ENCODE measurements at places on chromosomes 5 and 9.
A peak's percentile ranks its signal among the peaks of the same experiment; 100 is the strongest.

GRCh38 chr9:78839252-78839651 is 542.3 kb downstream of the PSAT1 start:
- no peak for DNase-seq

- no peak for DNase-seq
Observed at GRCh38 chr5:9192266-9192665, 353.6 kb downstream of the SEMA5A start.

GRCh38 chr5:78929833-78930232 is 55.3 kb downstream of the ARSB start:
- no peak for DNase-seq

DNA sequence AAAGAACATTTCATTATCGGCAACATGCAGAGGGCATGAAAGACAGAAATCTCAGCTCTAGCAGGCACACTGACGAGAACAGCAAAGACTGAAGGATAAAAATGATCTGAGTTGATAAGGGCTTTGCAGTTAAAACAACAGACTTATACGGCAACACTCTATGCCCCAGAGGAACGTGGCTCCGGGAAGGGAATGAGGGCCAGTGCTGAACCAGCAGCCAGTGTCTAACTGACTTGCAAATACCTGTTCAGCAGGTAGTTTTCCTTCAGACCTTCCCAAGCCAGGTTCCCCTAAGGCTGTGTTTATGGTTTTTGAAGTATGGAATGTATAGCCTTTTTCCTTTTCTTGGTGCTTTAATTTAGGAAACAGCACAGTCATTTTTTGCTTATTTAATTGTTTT is 121.3 kb upstream of the CDH18 start:
- no peak for DNase-seq

- no peak for DNase-seq
Observed at GRCh38 chr5:148452499-148453193, 68.9 kb downstream of the FBXO38 start.

GRCh38 chr9:23663946-23664345 is 162.1 kb downstream of the ELAVL2 start:
- DNase-seq = no peak

- no peak for DNase-seq
Observed at GRCh38 chr9:133948561-133949485, 43.3 kb downstream of the VAV2 start.

- DNase-seq = no peak
Observed at GRCh38 chr9:95171596-95171995, 145.9 kb downstream of the FANCC start.

DNA sequence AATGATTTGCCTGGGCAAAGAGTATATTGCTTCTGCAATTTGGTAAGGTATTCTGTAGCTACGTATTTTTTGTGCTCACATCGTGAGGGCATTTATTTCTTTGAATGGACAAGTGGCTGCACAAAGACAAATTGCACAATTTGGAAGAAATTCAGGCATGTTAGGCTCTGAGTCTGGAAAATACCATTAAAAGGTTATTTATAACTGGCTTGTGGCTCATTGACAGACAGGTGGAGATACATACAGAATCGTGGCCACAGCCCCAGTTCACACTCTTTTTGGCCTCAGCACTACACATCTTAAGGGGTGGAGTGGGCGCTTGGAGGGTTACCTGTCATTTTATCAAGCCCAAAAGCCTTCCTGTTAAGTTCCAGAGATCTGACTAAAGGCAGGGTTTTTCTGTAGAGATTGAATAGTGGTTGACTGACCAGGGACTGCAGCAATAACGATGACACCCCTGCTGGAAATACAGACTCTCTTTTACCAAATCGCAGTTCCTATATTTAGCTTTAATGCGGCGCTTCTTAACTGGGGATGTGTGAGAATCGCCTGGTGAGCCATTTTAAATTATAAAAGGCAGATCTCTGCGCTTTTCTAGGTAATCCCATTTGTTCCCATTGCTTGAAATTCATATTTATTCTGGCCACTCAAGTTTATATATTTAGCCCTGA is 14.7 kb downstream of the MAN2A1 start:
- DNase-seq = no peak

DNA sequence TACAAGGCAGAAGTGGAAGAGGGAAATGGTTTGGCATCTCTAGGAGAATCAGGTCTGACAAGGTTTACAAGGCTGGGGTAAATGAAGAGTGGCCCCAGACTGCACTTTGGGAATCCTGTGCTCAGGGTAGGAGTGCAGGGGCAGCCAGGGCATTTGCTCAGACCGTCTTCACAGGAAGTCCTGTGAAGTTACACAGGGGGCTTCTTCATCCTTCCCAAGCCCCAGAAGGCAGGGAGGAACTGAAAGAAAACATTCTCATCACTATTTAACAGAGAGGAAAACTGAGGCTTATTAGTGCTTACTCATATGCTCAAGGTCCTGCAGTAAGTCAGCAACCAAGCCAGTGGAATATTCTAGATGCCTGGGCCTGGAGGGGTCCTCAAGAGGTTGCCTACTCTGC is 80.7 kb downstream of the NRG2 start:
- DNase-seq = no peak

GRCh38 chr9:89807682-89808075 is 202.9 kb downstream of the GADD45G start:
- no peak for DNase-seq

GRCh38 chr5:121029536-121030245 is 565.6 kb downstream of the PRR16 start:
- no peak for DNase-seq

DNA sequence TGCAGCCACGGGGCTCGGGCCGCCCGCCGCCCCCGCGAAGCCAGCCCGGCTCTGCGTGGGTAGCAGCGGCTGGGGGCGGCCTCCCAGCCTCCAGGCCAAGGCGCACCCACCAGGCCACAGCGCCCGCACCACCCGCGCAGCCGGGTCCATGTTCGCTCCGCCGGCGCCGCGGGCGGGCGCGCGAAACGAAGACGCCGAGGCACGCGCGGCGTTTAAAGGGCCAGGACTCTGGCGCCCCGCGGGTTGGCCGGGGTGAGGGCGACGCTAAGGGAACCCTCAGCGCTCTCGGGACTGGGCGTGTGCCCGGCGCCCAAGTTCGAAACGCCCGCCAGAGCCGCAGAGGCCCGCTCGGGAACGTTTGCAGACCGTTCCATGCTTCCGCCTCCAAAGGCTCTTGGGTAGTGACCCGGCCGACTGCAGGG is at the start of gene PTGES2:
TSS of gene PTGES2 (minus strand) at position 162 of the 422 bp plus-strand sequence. CDS start at position 150, 12 bp downstream.
- DNase-seq = peak; percentile 76

DNA sequence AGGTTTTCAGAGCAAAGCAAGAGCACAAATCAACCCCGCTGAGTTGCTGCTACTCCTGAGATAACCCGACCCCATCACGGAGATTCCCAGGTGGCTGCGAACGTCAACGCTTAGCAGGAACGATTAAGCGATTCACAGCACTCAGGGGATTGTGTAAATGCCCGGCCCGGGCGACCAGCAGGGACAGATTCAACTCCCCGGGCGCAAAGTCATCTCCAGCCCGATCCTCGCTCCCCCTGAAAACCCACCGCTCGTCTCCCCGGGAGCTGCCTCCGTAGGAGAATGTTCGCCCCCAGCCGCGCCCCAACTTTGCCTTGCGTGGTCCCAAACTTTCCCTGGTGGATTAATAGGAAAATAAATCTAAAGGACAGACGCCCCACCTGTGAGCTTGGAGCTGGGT is 685 bp downstream of the SLC24A2 start:
- DNase-seq = no peak

- DNase-seq = no peak
Observed at GRCh38 chr5:3375586-3376311, 219.9 kb upstream of the IRX1 start.

DNA sequence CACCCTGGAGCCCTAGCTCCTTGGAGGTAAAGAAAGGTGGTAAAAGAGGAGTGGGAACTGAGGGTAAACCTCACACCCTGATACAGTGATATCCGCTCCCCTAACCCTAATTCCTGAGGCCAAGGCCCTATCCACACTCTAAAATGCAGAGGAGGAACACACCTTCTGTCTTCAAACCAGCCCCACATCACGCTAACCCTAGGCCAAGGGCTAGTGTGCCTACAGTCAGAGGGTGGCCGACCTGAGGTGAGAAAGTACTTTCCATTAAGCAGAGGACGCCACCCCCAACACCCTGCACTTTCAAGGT is 590 bp downstream of the HDAC3 start:
- DNase-seq = no peak

DNA sequence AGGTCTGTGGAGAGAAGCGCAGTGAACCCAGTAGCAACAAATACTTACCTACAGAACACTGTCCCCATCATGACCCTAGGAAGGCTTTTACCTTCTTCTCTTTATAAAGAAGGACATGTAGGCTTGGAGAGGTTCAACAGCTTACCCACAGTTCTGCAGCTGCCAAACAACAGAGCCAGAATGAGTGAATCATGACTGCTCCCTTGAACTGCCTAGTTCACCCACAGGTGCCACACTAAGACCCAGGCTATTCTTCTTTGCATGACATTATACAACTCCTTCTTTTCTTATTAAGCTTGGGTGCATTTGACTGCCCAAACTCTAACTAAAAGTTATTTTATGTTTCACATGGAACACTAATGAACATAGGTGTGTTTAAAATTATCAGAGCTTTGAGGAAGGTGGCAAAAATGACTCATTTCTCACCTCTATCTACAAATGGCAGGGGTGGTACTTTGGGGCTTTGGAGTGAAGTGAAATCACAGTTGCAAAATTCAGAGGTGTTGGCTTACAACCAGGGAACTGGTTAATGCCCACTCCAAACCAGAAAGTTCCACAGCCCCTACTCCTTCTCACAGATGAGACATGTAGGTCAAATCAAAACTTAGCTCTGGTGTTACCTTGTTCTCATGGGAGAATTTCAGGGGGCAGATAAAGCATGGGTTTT is 201.6 kb downstream of the SEMA6A start:
- DNase-seq = no peak

GRCh38 chr9:94909250-94909894 is 182.9 kb downstream of the AOPEP start:
- DNase-seq = no peak

DNA sequence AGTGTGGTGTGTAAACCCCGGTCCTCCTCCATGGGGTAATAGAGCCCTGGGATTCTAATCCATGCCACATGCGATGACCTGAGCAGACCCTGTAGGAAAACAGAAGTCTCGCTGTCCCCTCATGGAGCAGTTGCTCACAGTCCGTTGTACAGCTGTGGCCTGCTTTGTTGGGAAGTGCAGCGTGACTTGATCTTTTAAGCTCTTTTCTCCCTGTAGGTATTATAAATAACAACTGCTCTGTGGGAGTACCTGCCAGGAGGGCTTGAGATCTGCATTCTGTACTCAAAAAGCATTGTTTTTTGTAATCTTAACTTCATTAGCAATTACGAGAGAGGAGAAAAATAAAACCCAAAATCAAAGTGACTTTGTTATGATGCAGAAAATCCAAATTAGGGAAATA is 17.3 kb downstream of the MEGF10 start:
- DNase-seq = no peak

DNA sequence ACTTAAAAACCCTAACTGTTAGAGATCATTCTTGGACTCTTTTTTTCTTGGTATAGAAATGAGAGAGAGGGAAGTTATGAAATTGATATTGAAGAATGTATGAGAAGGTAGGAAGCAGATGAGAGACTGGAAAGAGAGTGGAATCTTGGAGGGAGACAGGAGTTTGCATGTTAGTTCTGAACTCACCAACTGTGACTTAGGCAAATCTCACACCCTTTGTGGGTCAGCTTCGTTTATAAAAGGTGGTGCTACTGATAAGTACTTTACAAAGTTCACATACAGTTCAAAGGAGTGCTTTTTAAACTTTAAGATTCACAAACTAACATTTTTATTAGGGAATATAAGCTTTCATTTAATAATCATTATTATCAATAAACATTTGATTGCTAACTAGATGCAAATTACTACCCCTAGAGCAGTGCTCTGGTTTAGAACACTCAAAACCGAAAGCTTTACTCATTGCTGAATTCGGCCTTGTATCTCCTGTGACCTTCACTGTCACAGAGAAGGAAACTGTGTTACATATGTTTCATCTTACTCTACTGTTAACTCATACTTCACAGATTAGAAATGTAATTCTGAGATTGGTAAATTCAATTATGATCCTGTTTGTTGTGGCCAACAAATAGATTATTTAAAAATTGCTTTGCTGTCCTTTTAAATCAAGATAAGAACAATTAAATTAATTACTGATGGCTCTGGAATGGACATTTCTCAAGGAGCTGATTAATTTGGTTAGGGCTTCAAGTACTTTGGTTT is 143.2 kb downstream of the RMI1 start:
- DNase-seq = no peak

- no peak for DNase-seq
Observed at GRCh38 chr5:75656311-75657003, 45.2 kb downstream of the ANKDD1B start.

DNA sequence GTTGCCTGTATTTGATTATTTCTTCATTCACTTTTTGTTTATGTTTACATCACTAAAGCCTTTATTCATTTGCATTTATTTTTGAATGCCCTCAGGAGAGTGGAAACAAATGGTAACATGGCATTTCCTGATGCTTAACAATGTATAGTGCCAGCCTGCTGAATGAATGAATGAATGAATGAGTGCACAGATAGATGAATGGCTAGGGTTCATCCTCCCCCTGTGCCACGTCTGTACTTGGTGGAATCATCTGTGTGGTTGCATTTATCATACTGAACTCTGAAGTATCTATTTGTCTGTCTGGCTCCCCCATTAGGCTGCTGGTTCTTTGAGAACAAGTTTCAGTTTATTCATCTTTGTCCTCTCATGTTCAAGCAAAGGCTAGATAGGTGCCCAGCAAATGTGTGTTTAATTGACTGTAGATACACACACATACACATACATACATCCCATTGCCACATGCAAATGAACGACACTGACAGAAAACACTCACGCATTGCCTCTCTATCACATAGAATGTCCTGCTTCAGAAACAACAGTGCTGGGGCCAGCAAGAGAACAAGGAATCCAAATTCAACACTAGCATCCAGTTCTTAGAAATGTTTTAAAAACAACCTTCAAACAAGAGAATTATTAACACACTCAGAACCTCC is 150.4 kb downstream of the PAPPA start:
- no peak for DNase-seq

- DNase-seq = no peak
Observed at GRCh38 chr5:142171270-142171669, 62.7 kb downstream of the NDFIP1 start.

DNA sequence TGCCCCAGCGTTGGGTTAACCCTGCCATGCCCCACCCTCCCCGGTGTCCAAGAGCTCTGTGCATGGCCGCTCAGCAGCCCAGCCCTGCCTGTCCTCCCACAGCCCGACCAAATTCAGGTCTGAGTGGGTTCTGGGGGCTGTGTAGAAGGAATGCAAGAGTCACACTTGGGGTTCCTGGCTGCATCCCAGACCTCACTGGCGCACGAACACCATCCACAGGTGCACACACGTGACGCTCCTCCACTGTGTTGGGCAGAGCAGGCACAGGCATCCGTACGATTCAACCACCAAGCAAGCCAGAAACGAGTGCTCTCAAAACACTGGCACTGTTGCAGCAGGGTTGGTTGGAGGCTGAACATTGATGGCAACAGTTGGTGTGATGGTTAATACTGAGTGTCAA is 93.9 kb downstream of the OLFM1 start:
- no peak for DNase-seq

GRCh38 chr9:249025-249424 is 34.4 kb downstream of the DOCK8 start:
- DNase-seq = no peak

GRCh38 chr5:32496104-32496503 is 51.6 kb upstream of the ZFR start:
- no peak for DNase-seq

- DNase-seq = no peak
Observed at GRCh38 chr5:158549311-158549710, 550.4 kb downstream of the EBF1 start.

- DNase-seq = no peak
Observed at GRCh38 chr9:134912126-134912840, 5.4 kb downstream of the FCN1 start.

- no peak for DNase-seq
Observed at GRCh38 chr9:121173501-121173900, 28.2 kb downstream of the RAB14 start.

Data from stimulated activated CD4-positive, alpha-beta T cell treated with anti-CD3 and anti-CD28 coated beads, Interleukin-12 subunit alpha, Interleukin-12 subunit beta, amount 100 ng/mL, for 4 hours (primary cell).